ENCODE measurements at places on chromosomes 5 and 9.
A peak's percentile ranks its signal among the peaks of the same experiment; 100 is the strongest.

DNA sequence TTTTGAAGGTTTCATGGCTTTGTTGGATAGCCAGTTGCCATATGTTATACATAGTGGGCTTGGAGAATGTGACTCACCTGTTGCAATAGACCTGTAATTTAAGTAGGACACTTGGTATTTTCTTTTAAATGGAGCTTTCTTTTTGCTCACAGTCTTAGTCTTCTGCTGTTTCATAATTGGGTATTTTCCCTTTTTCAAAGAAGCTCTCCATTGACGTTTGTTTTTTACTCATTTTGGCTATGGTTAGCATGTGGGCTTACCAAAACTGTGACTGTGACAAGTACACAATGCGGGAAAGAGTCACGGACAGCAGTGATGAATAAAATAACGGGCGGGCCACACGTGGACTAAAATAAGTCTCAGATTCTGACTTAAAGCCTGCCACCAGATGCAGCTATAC lies 23.2 kb upstream of the RNF20 start:
- no peak for DNase-seq

DNA sequence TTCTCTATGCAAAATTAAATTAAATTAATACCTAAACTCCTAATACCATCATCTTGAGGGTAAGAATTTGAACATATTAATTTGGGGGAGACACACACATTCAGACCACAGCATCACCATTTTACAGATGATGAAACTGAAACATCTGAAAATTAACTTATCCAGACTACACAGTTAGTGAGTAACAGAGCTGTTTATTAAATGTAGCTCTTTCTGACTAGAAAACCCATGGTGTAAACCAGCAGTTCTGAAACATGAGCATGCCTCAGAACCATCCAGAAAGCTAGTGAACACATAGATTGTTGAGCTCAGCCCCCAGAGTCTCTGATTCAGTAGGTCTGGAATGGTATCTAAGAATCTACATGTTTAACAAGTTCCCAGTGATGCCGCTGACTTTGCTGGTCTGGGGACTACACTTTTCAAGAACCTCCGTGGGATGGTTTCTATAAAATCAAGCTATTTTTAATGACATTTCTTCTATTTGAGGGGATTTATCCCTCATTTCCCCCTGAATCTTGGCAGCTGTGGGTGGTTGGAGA lies 113.5 kb downstream of the RORB start:
- no peak for DNase-seq

- DNase-seq: peak; percentile 57
These were observed 174.0 kb downstream of the GDNF start for GRCh38 chr5:37665889-37666288.

- DNase-seq: no peak
These were observed 181.9 kb downstream of the TMEM232 start for GRCh38 chr5:110544603-110545002.

- no peak for DNase-seq
These were observed 244.7 kb upstream of the SLC24A2 start for GRCh38 chr9:20033511-20033910.

DNA sequence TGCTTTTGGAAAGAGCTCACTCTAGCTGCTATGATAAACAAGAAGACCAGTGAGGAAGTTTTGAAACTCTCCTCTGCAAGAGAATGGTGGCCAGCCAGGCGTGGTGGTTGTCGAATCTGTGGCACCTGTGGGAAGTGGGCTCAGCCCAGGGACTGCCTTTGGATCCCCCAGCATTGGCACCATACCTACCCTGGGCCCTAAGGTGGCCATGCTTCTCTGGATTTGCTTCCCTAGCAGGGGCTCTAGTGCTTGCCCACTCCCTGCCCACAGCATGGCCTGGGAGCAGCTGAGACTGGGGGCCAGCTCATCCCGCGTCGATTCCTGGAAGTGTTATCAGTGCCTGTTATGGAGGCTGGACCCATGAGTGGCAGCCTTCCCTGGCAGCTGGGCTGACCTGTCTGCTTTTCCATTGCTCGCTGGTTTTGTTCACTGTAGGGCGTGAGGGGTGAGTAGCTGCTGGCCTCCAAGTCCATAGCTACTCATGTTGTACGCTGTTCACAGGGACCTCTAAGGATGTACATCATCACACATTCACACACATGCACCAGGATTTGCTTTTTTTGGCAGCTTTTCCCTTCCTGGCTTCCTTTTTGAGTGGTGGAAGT lies 2.3 kb downstream of the SLC22A4 start:
- DNase-seq: no peak

DNA sequence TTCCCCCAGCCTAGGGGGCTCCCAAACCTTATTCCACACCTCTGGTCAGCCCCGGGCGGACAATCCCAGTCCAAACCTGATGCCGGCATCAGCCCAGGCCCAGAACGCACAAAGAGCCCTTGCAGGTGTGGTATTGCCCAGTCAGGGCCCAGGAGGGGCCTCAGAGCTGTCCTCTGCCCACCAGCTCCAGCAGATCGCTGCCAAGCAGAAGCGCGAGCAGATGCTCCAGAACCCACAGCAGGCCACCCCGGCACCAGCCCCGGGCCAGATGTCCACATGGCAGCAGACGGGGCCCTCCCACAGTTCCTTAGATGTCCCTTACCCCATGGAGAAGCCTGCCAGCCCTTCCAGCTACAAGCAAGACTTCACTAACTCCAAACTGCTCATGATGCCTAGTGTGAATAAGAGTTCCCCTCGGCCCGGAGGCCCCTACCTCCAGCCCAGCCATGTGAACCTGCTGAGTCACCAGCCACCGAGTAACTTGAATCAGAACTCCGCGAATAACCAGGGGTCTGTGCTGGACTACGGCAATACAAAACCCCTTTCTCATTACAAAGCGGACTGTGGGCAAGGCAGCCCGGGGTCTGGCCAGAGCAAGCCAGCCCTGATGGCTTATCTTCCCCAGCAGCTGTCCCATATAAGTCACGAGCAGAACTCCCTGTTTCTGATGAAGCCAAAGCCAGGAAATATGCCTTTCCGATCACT lies 27.6 kb upstream of the LTC4S start:
- peak; percentile 61 for DNase-seq

DNA sequence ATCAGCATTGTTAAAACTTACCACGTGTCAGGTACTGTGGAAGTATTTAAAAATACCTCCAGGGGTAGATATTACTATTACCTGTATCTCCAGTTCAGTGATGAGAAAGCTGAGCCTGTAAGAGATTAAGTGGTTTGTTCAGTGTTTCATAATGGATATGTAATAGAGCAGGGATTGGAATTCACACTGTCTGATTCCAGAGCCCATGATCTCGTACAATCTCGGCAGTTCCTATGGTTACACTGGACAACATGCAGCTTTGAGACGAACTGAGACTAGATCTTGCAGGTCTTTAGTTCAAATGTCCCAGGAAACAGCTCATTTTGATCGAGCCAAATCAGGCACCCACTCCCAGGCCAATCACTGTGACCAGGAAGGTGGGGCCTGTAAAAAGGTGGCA lies 8.8 kb upstream of the RASGRF2 start:
- DNase-seq: no peak

DNA sequence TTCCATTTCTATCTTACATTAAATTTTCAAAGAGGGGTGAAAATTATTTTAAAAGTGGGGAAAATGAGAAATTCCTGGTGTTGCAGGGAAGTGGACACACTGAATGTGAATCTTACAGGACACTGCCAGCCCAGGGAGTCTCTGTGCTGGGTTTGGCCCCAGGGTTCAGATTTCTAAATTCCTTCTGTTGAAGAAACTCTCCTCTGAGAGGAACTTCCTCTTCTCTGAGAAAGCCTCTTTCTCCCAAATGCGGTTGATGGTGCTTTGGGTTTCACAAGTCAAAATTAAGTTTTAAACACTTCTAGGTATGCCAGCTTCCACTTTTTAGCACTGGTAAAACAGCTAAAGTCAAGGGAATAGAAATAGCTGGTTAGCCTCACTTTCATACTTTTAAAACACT lies 317.9 kb upstream of the ITGA1 start:
- no peak for DNase-seq

- DNase-seq: peak; percentile 98
These were observed 8.8 kb upstream of the TRAF1 start for GRCh38 chr9:120935383-120935857.

GRCh38 chr5:1032551-1033027 lies 24.0 kb downstream of the NKD2 start:
- DNase-seq: no peak

DNA sequence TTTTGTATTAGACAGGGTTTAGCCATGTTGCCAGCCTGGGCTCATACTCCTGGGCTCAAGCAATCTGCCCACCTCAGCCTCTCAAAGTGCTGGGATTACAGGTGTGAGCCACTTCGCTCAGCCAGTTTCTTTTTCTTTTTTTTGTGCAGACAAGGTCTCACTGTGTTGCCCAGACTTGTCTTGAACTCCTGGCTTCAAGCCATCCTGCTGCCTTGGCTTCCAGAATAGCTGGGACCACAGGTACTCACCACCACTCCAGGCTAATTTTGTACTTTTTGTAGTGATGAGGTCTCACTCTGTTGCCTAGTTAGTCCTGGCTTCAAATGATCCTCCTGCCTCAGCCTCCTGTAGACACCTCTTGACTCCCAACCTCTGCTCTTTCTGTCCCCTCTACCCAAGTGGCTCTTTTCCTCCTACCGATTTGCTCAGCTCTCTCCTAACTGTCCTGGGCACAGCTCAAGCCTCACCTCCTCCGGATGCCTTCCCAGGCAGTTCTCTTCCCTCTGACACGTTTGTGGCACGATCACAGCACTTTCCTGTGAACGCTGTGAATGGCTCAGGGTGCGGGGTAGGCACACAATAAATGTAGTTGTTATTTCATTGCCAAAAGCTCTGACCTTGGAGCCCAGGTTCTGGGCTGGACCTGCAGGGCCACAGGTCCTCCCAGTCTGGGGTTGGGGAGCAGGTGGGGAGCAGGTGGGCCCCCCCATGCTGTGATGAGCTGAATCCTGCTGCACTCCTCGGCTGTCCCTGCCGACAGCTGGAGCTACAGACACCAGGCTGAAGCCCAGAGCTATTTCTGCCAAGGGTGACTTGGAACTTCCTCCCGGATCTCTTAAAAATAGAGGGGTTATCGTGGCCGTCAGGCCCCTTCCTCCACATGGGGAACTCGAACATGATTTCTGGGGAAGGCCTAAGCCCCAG lies 23.9 kb downstream of the GFI1B start:
- DNase-seq: no peak

GRCh38 chr9:6714176-6714575 lies 43.6 kb upstream of the KDM4C start:
- no peak for DNase-seq

DNA sequence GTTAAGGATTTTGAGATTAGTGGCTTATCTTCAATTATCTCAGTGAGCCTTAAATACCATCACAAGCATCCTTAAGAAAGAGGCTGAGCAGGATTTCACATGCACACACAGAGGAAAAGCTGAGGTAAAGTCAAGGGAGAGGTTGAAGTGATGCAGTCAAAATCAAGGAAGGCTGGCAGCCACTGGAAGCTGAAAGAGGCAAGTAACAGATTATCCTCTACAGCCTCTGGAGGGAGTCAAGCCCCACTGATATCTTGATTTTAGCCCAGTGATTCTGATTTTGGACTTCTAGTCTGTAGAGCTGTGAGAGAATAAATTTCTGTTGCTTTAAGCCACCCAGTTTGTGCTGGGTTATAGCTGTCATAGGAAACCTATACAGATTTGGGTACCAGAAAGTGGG lies 80.1 kb downstream of the ANKRD31 start:
- DNase-seq: peak; percentile 5

DNA sequence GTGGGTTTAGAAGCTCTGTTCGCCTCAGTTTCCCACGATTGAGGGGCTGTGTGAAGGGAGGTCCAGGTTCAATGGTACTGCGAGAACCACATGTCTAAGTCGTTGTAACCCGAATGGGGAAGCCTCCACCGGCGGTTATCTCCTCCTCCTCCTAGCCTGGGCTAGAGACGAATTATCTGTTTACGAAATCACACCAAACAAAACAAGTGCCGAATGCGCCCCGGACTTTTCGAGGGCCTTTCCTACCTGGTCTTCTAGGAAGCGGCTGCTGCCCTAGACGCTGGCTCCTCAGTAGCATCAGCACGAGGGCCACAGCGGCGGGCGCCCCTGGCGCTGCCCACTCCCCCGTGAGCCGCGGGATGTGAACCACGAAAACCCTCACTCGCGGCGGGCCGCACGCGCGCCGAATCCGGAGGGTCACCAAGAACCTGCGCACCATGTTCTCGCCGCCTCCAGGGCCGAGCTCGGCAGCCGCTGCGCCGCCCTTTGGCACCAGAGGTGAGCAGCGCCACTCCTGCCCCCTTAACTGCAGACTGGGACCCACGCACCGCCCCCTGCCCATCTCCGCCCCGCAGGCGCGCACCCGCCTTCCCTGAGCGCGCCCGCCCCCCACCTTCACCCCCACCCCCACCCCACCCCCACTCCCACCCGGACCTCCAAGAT lies at the start of gene CDKN2A:
Gene CDKN2A (minus strand): TSS at position 500 of the 663 bp plus-strand sequence.
- DNase-seq: peak; percentile 80
